ENCODE measurements at places on chromosomes 2 and 18. TPM values are rescaled to one million over a fixed set of nuclear protein-coding genes. Genes with fewer than 3 reads are reported as not detected.

The DSC3 gene
- total RNA-seq, result 0.75 TPM

- no peak for DNase-seq
Observed at GRCh38 chr18:45423659-45424058, 191.6 kb upstream of the SLC14A2 start.

GRCh38 chr2:28390746-28391563 lies 1.7 kb upstream of the FOSL2 start:
- peak; percentile 94 for DNase-seq

GRCh38 chr2:11270891-11271290 lies 73.5 kb downstream of the ROCK2 start:
- DNase-seq, result no peak

DNA sequence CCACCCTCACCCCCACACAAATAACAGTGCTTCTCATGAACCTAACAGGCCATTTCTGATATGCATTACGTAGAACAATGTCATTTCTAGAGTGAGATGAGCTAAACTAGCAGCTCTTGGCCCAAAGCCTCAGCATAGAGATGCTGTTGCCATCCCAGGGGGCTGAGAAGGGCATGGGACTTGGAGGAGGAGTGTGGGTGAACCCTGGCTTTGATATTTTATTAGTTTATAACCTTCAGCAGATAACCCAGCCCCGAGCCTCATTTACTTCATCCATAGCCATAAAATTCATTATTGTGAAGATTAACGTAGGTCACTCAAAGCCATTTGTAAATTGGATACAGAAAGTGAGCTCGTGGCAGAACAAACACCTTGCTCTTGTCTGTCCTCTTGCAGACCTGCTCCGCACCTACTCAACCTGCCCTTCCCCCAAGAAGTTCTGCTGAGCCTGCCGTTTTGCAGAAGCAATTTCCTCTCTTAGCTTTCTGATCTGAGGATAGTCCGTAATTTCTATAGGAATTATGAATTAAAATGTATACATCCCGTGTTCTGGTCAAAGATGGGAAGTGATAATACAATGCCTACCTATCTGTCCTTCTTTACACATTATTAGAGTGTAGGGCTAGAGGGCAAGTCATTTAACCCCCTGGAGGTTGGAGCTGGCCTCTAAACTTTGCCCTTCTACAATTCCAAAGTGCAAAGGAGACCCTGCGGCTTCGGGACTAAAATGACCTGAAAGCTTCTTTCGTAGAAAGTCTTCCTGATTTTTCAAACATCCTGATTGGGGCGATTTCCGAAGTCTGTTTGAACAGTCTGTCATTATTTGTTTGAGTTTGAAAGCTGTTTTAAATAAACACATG lies 187.4 kb downstream of the BCL2 start:
- no peak for DNase-seq

The RAD51AP2 gene
- total RNA-seq, result under 0.01 TPM

The CDCA7 gene
- 7.8 TPM for total RNA-seq

- no peak for DNase-seq
Observed at GRCh38 chr2:105396254-105397024, 2.4 kb downstream of the FHL2 start.

The CPLX4 gene
- not detected for total RNA-seq

The UGT1A6 gene
- total RNA-seq, result not detected

GRCh38 chr2:162839419-162839818 lies 852 bp upstream of the KCNH7 start:
- no peak for DNase-seq

DNA sequence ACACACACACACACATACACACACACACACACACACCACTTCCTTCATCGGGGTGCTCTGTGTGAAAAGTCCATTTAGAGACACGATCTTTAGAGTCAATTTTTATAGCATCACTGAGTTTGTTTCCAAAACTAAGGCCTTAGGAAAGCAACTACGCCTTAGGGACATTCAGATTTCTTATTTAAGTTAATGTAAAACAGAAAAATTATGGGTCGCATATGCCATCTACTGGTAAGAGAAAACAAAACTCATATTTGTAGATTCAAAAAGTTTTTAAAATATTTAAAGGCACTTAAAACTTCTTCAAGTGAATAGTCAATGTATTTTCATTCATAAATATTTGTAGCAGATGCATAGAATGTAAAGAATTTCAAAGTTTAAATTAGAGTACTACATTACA lies 166.2 kb downstream of the ATAD2B start:
- DNase-seq, result peak; percentile 92

- no peak for DNase-seq
Observed at GRCh38 chr2:138997856-138998517, 217.8 kb upstream of the NXPH2 start.

DNA sequence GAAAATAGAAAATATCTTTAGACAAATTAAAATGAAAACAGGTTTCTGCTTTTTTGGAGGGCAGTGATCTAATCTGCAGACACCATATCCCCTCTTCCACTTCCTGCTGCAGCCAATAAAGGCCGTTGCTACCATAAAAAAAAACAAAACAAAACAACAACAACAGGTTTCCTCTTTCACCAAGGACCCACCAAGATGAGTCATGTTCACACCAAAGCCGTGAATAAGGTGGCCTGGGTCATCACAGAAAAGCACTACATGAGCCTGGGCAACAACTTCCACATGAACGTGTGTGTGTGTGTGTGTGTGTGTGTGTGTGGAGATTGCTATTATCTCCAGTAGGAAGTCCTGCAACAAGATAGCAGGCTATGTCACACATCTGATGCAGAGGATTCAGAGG lies 24.8 kb upstream of the TFCP2L1 start:
- peak; percentile 32 for DNase-seq

- no peak for DNase-seq
Observed at GRCh38 chr18:54330768-54331548, 26.7 kb downstream of the STARD6 start.

The DNER gene
- 1.9 TPM for total RNA-seq

DNA sequence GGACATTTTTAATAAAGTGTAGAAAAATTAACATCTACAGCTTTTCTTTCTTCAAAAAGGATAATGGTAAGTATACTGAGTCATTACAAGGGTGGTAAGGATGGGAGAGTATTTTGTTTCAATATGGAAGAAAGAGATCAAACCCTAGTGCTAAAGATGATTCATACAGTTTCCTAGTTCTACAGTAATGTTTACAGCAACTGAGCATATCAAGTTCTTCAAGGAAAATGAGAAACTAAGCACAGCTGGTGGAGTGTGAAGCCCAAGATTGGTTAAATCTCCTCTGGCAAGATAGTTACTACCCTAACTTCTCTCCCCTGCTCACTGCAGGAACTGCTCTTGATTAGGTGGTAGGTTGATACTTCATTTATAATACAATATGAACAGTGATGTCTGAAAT lies 467.5 kb downstream of the XIRP2 start:
- no peak for DNase-seq

GRCh38 chr2:99656994-99657393 lies 167.2 kb upstream of the REV1 start:
- DNase-seq, result peak; percentile 72

- peak; percentile 64 for DNase-seq
Observed at GRCh38 chr18:11271954-11272353, 122.6 kb upstream of the PIEZO2 start.

GRCh38 chr18:28729321-28729720 lies 552.4 kb upstream of the CDH2 start:
- no peak for DNase-seq

GRCh38 chr2:1702186-1702565 lies 42.1 kb downstream of the PXDN start:
- no peak for DNase-seq

The ALPI gene
- total RNA-seq, result not detected

- DNase-seq, result peak; percentile 33
Observed at GRCh38 chr2:236499691-236500578, 69.7 kb upstream of the ACKR3 start.

DNA sequence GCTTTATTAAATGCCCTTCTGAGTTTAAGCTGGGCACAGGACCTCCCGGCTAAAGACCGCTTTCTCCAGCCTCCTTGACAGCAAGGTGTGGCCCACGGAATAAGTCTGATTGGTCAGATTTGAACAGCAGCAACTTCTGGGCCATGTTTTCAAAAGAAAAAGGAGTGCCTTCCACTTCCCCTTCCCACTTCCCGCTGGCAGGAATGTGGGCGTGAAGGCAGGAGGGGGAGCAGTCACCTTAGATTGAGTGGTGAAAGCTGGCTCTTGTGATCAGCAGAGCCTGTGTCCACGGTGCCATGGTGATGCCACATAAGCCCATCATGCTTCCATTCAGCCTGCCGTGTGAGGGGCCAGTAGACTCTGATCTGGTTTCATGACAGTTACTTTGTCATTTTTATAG lies 136.6 kb upstream of the GLI2 start:
- DNase-seq, result no peak

DNA sequence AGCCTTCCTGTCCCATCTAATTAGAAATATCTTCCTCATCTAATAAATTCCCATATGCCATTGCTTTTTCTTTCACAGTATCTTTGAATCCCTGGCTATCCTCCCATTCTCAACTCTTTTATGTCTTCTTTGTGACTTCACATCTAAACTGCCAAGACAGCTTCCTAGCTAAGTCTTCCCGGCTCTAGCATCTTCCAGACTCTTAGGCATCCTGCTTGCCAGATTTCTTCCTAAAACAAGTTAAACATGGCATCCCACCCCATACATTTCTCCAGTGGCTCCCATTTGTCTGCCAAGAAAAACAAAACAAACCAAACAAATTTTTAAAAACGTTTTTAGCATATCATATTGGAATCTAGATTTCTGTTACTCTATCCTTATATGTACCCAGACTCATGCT lies 751.9 kb downstream of the MBD2 start:
- DNase-seq, result peak; percentile 16

GRCh38 chr2:37829616-37830395 lies 95.3 kb upstream of the RMDN2 start:
- DNase-seq, result no peak

GRCh38 chr2:234289834-234290590 lies 206.9 kb downstream of the ARL4C start:
- DNase-seq, result peak; percentile 64

GRCh38 chr2:204673877-204674276 lies 128.6 kb downstream of the PARD3B start:
- no peak for DNase-seq

- peak; percentile 47 for DNase-seq
Observed at GRCh38 chr18:21741562-21742314, 1.1 kb downstream of the MIB1 start.

GRCh38 chr2:39608686-39609441 lies 56.9 kb upstream of the TMEM178A start:
- DNase-seq, result peak; percentile 62

GRCh38 chr18:76524477-76524876 lies 29.4 kb upstream of the ZNF516 start:
- DNase-seq, result no peak

DNA sequence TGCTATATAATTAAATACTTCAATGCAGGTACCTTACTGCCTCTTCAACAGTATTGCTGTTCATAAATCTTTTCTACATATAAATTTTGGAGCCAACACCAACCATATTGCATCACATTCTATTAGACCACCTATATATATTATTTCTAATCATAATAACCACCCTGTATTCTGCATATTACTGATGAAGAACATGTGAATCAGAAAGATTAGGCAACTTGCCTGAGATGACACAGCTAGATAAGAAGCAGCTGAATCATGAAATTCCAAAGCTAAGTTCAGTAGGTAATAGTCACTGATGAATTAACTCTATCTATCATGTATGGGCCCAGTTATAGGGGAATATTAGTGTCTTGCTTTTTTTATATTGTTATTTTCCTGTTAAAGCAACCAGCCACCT lies 161.8 kb downstream of the AGPS start:
- no peak for DNase-seq

GRCh38 chr2:223052548-223053483 lies 826 bp downstream of the KCNE4 start:
- DNase-seq, result peak; percentile 73

GRCh38 chr2:184555352-184555751 lies 43.0 kb upstream of the ZNF804A start:
- no peak for DNase-seq

DNA sequence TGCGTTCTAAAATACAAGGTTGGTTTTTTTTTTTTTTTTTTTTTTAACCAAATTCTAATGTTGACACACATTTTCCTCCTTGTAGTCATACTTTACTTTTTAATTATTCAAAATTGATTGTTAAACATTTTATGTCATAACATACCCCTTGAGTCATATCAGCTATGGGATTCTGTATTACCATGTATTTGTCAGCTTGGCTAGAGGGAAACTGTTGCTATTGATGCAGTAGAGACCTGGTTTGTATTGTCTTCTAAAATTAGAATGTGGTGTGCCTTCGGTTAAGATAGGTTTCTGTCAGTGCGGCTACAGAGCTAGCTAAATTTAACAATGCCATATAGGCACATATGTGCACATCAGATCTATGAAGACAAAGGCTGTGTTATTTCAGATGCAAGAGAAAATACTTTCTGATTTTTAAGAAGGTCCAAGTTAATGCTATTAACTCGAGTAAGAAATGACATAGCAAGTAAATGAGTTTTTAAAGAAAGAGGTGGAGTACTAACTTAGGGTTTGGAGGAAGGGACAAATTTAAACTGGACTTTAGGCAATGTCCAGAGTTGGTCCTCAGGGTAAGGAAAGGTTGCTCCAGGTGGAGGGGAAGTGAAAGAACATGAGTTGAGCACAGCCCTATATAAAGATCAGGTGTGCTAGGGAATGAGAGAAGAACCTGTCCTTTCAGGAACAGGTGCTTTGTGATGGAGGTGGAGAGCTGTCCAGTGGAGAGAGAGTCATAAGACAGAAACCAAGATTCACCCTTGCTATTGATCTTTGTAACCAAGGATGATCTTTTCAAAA lies 152.3 kb downstream of the PRPF40A start:
- no peak for DNase-seq

- DNase-seq, result no peak
Observed at GRCh38 chr2:180625006-180625844, 355.2 kb upstream of the UBE2E3 start.

- DNase-seq, result peak; percentile 82
Observed at GRCh38 chr2:112004253-112004645, 50.8 kb upstream of the TMEM87B start.

GRCh38 chr2:138390316-138390945 lies 111.1 kb upstream of the SPOPL start:
- peak; percentile 72 for DNase-seq

DNA sequence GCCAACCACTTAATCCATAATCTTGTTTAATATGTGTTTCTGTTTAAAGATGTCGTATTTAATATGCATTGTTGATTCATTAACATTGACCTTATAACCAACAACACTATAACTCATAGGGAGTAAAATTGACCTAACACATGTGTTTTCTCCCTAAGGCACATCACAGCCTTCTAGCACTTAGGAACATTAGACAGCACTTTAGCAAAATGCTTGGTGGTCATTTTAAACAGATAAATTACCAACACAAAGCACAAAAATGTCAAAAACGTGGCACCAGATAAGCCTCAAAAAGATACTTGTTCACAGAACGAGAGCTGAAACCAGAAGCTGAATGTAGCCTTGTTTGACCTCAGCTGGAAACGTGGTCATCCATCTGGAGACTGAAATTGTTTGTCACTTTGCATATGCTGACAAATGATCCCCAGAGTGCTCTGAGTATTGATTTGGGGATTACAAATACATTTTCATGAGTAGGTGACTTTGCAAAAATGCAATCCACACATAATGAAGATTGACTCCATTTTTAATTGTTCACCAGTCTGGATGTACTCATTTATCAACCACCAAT lies 139.2 kb downstream of the CCDC102B start:
- no peak for DNase-seq

The SERPINB2 gene
- 0.27 TPM for total RNA-seq

The B3GNT7 gene
- total RNA-seq, result 0.62 TPM

All from muscle of leg (tissue), 16 donors.